ENCODE measurements at places on chromosomes 5 and 9.
A peak's percentile ranks its signal among the peaks of the same experiment; 100 is the strongest.

- no peak for DNase-seq
These were observed 51.5 kb downstream of the PIK3R1 start for GRCh38 chr5:68267066-68267465.

DNA sequence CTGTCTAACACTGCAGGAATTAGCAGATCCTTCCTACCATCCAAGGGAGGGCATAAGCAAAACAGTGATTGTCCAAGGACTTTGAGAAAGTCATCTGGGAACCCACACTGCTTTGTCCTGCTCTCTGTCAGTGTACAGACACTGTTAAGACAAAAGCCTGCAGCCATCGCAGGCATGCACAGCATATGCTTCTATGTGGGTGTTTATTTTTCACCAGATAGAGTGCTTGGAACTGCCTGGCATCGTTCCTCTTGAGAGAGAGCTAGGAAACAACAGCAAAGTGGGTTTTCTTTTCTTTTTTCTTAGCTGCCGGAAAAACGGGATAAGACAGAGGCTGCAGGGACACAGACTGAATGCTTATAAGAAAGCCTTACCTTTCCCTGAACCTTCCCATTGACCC lies 212.3 kb downstream of the ICE1 start:
- DNase-seq = no peak

- no peak for DNase-seq
These were observed 251.7 kb downstream of the DENND1A start for GRCh38 chr9:123678038-123678877.

- no peak for DNase-seq
These were observed 525 bp upstream of the DAPK1 start for GRCh38 chr9:87497080-87497603.

GRCh38 chr9:124493794-124494479 lies 13.3 kb downstream of the NR5A1 start:
- DNase-seq = no peak

DNA sequence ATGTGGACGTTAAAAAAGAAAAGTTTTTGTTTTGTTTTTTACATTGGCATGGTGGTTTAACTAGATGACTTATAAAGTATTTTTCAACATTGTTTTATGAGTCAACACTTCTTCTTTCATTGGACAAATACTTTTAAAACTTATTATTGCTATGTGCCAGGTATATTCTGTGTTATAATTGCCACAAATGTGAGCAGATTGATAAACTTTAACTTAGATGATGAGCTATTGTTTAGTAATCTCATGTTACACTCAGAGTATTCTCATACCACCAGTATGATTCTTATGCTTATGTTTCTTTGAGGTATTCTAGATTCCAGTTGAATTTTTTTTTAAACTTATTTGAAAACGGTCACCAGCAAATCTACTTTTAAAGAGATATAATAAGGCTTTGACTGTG lies 60.3 kb downstream of the RASA1 start:
- no peak for DNase-seq

GRCh38 chr5:132273631-132274030 lies 16.1 kb downstream of the PDLIM4 start:
- DNase-seq = no peak

DNA sequence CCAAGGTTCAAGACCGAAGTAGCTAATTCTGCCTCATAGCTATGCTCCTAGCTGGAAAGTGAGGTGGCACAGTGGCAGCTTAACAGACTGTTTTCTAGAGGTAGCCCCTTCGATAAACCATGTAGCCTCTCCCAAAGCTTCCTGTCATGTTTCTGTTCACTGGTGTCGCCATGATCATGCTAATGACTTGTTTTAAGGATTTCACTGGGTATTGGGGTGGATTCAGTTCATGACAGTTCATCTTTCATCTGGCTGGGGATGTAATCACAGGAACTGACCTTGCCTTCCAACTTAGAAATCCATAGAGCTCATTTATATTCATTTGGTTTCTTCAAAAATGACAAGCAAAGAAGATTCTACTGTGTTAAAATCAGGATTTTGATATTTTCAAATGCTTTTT lies 9.4 kb downstream of the POU5F2 start:
- no peak for DNase-seq

DNA sequence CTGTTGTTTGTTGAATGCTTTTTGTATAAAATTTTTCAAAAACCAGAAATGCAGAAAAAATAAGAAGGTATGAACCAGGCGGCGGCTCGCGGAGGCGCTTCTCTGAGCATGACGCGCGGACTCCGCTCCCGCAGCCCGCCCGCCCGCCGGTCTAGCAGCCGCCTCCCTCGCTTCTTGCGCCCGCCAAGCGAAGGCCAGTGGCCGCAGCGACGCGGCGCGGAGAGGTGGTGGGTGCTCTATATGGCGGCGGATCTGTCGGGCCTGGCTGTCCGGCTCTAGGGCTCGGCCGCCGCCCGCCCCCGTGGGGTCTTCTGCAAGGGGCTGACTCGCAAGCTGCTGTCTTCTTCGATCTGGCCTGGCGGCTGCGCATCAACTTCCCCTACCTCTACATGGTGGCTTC lies 93.8 kb downstream of the ANKRD18A start:
- DNase-seq = no peak

GRCh38 chr5:132003170-132003744 lies 8.2 kb downstream of the ACSL6 start:
- DNase-seq = no peak

GRCh38 chr5:96227957-96228356 lies 205.1 kb downstream of the PCSK1 start:
- no peak for DNase-seq

DNA sequence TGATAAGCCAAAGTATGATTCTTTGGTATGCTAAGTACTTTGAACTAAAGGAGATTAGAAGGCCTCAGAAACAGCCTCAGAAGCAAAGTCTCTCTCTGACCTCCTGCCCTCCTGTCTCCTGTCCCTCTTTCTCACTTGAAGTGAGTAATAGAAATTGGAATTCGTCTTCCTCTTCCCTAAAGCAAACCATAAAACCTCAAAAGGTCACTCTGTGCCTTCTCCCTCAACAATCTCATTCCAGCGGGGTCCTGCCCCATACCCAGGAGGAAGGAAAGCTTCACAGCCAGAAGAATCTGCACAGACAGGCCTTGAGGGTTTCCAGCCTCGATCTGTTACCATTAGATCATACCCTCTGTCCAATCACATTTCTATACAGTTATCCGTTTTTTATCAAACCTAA lies 87.8 kb downstream of the HAPLN1 start:
- no peak for DNase-seq

DNA sequence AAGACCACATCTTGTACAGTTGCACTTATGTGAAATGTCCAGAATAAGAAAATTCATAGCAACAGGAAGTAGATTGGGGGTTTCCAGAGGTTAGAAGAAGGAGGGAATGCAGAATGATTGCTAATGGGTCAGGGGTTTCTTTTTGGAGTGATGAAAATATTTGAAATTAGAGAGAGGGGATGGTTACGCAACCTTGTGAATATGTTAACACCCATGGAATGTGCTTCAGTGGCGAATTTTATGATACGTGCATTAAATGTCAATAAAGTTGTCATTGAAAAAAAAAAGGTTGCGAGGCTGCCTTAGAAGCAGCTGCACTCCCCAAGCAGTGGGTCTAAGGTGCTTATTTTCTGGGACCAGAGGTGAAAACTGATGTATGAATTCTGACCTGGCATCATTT lies 64.4 kb upstream of the SUB1 start:
- DNase-seq = no peak

DNA sequence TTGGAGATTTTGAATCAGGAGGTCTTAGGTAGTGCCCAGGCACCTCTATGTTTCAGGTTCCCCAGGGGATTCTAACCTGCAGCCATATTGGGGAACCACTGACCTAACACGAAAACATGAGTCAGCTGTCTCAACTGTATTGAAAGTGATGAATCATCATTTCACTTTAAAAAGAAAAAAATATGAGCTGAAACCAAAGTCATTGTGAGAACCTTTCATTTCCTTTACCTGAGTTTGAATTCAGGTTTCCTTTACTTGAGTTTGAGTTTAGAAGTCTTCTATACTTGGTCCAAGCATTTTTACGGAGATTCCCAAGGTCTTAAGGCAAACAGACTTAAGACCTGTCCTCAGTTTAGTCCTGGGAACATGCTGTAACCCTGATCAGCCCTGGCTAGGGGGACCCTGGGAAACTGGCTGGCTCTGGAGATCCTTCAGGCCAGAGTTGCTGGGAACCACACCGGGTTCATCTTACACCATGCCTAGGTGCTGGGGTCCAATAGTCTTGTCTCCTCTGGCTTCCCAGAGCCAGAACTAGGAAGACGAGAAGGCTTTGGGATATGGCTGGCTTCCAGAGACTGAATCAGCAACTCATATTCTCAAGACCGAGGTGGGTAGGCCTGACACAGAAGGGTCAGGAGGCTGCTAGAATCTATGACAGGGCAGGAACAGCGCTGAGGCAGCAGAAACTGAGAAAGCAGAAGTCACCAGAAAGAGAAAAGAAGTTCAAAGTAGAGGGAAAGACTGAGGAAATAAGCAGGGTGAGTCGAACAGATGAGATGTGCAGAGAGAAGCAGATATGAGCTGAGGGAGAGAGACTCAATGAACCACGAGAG lies 16.4 kb upstream of the PDCD1LG2 start:
- DNase-seq = no peak

DNA sequence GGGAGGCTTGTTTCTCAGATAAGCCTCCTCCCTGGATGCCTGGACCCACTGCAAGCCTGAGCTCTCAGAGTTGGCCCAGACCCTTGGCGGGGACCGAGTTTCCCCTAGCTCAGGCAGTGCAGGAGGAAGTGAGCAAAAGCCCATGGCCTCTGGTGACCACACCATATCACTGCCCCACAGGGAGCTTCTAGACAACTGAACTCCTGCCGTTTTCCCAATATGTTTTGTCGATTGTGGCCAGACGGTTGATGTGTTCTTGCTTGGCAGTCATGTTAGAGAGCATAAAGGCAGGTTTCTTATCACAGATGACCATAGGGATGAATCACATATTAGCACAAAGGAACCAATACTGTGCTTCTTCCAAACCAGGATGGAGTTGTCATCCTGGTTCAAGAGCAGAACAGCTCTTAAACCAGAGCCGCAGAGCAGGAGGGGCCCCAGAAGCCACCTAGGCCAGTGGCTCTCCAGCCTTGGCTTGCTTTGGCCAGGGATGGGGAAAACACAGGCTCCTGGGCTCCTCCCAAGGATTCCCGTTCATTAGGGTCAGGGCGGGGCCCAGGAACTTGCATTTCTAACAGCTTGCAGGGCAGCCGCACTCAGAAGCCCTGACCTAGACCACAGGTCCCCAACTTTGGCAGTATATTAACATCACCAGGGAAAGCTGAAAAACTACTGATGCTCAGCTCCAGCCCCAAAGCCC lies 113.1 kb upstream of the TBC1D2 start:
- DNase-seq = no peak

GRCh38 chr5:75512383-75513074 lies 838 bp downstream of the POLK start:
- DNase-seq = no peak

DNA sequence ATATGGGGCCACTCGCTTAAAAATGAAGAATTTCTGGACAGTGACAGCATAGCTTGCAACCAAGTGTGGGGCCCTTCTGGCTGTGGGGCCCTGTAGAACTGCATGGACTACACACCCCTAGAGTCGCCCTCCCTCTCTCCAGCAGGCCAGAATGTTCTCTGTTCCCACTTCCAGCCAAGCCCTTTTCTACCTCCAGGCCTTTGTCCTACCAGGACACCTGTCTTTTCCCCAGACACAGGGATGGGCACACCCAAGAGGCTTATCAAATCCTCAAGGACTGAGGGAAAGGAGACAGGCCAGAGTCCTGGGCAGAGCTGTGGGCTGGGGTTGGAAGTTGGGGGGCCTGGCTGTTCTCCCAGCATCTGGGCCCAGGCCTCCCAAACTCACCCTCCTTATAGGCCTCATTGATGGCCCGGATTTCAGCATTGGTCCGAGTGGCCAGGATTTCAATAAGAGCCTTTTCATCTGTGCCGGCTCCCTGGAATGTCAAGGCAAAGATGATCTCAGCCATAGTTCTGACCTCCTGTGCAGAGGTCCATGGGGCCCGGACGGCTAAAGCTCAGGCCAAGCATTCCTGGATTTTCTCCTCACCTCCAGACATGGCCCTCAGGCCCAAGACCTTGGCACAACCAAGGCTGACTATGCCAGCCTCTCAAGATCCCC lies 38.2 kb upstream of the TNIP1 start:
- DNase-seq = no peak

- DNase-seq = peak; percentile 47
These were observed 44.5 kb upstream of the NR5A1 start for GRCh38 chr9:124551472-124552272.

GRCh38 chr9:93184432-93185265 lies 710 bp downstream of the WNK2 start:
- peak; percentile 95 for DNase-seq

GRCh38 chr9:11757408-11757807 lies 935.8 kb upstream of the TYRP1 start:
- no peak for DNase-seq

- no peak for DNase-seq
These were observed 266.7 kb upstream of the SMARCA2 start for GRCh38 chr9:1748407-1748806.

Measured in HuH-7.5 (cell line).